ENCODE measurements at places on chromosomes 12 and 14. TPM values are rescaled to one million over a fixed set of nuclear protein-coding genes. Genes with fewer than 3 reads are reported as not detected.

CNPY2 gene
- total RNA-seq, result 89.0 TPM

CLEC2D gene
- total RNA-seq, result 301 TPM

DNA sequence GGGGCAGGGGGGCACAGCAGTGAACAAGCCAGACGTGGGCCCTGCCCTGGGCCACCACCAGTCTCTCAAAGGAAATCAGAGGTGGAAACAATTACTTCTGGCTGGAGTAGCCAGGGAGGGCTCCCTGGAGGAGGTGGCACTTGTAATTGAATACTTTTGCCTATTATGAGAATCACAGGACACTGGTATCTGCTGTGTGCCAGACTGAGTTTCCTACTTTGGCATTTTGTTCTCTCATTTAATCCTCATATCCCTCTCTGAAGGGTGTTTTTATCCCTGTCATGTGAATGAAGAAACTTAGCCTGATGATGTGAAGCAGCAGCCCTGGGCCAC is 7.2 kb downstream of the FAM222A start:
- no peak for DNase-seq

DNA sequence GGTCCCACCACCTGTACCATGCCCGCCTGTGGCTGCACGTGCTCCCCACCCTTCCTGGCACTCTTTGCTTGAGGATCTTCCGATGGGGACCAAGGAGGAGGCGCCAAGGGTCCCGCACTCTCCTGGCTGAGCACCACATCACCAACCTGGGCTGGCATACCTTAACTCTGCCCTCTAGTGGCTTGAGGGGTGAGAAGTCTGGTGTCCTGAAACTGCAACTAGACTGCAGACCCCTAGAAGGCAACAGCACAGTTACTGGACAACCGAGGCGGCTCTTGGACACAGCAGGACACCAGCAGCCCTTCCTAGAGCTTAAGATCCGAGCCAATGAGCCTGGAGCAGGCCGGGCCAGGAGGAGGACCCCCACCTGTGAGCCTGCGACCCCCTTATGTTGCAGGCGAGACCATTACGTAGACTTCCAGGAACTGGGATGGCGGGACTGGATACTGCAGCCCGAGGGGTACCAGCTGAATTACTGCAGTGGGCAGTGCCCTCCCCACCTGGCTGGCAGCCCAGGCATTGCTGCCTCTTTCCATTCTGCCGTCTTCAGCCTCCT is 1.1 kb downstream of the INHBE start:
- DNase-seq, result peak; percentile 52

DNA sequence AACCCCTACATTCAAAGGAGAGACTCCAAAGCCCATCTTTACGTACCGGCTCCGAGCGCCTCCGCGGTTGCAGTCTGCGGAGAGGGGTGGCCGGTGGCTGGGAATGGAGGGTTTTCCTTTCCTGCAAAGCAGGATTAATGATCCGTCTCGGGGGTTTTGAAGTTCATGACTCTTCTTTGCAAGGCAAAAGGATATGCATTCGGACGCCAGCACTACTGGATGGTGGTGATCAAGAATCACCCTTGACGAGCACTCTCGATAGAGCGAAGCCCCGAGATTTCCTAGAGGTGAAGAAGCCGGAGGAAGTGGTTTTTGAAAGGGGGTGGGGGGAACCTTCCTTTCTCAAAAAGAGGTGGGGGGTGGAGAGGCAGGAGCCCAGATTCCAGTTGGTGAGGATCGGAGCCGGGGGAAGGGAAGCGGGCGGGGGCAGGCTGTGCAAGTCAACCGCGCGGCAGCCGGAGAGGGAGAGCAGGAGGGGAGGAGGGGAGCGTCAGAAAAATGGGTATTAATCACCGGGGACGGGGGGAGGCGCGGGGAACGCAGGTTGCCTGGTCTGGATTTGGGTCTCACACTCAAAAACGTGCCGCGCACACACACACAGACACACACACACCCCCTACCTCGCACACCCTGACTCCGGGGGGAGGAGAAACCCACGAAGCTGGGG is at the start of gene GRIN2B:
Gene GRIN2B, minus strand, starts transcription at position 307 of the 667 bp plus-strand sequence. CDS start 115,394 bp downstream, outside the sequence.
- no peak for DNase-seq

DNA sequence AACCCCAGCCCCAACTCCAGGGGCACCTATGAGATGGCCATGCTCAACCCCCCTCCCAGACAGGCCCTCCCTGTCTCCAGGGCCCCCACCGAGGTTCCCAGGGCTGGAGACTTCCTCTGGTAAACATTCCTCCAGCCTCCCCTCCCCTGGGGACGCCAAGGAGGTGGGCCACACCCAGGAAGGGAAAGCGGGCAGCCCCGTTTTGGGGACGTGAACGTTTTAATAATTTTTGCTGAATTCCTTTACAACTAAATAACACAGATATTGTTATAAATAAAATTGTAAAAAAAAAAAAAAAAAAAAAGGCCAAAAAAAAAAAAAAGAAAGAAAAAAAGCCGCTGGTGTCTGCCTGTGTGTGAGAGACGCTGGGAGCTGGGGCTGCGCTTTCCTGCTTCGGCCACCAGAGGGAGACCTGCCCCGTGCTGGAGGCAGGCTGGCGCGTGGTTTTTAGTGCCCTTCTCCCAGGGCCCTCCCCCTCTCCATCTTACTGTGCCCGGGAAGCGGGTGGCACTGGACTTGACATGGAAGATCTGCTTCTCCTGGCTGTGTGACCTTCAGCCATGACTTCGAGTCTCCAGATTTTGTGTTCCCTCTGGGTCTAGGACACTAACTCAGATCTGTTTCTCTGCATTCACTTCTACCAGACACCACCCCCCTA is 3.4 kb upstream of the NXPH4 start:
- DNase-seq, result peak; percentile 86

DNA sequence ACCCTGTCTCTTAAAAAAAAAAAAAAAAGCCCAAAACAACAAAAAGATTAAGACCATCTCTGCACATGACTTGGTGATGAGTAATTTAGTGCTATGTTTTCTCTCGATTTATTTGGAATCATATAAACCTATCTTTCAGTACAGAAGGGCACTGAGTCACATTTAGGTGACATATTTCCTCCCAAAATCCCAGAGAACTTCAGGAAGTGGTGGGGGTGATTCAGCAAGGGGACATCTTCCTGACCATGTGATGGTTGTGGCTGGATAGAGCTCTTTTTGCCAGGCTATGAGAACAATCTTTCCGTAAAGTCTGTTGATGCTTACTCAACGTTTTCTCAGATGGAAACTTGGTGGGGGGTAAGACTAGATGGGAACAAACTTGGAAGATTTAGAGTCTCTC is 50.0 kb downstream of the PPFIBP1 start:
- no peak for DNase-seq
